GM10248 (cell line): ENCODE measurements at places on chromosomes 1 and 21.
A peak's percentile ranks its signal among the peaks of the same experiment; 100 is the strongest.

DNA sequence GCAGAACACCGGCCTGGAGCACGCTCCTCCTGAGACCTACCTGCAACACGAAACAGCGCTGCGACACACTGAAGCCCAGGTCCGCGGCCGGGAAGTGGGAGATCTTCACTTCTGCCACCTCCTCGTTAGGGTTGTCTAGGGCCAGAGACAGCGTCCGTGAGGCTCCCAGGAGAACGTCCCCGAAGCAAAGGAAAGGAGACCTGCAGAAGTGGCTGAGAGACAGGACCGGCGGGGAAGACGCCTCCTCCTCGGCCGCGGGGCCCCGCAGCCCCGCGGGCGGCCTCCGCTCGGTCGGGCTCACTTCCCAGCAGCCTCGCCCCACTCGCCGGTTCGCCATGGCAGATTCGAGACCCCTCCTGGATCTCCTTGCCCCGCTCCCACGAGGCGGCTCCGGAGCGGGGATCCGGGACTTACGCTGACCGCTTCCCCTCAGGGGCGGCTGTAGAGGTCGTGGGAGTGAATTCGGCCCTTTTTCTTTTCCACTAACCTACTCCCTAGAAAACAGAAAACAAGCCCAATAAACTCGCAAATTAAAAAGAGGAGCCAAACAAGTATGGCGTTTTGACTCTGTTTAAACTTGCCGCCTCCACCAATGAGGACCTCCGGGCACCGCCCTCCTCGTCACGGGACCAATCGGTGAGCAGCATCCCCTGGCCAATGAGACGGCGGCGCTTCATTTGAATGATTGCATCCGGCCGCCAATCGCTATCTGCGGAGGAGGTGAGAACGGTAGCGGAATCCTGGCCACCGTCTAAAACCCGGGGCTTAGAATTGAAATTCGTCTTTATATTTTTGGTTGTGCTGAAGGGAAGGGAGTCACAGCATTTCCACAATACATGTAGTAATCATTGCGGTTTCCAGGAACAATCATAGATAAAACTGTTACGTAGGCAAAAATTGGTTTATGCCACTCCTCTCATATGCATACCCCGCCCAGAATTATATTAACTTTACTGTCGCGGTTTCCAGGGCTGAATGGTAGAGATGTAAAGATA lies at the start of gene ASPM:
Gene ASPM, minus strand, starts transcription at position 569 of the 995 bp plus-strand sequence. Its CDS starts 232 bp downstream, at position 337.
- DNase-seq = peak; percentile 93

GRCh38 chr1:21319447-21320407 lies 29.5 kb upstream of the ECE1 start:
- no peak for DNase-seq

DNA sequence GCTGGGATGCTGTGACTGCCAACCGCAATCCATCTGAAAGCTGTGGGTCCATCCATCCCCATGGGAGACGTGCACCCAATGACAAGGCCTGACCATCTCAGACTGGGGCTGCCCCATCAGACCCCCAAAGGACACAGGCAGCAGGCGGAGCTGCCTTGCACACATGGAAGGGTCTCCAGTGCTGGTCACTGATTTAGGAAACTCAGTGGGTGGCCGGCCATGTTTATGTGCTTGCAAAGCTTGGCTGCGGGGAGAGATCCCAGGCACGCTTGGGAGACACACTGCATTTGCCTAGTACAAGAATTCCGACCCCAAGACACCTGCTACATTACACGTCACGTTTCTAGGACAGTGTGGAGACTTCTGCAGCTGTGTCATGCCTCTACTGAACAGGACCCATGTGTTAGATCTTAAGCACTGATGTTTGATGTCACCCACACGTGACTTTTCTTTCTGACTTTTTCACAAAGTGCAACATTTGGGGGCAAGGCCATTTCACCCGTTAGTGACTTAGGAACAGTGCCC lies 181.4 kb downstream of the CLIC6 start:
- no peak for DNase-seq

- no peak for DNase-seq
These were observed 733.4 kb upstream of the B3GALT2 start for GRCh38 chr1:193919827-193920226.

GRCh38 chr1:199182186-199182843 lies 543.5 kb downstream of the PTPRC start:
- no peak for DNase-seq

- DNase-seq = no peak
These were observed 884 bp upstream of the LRRC8C start for GRCh38 chr1:89631816-89632656.

GRCh38 chr1:20578062-20578461 lies 10.8 kb upstream of the CDA start:
- no peak for DNase-seq

GRCh38 chr1:18932387-18932786 lies 24.1 kb downstream of the IFFO2 start:
- no peak for DNase-seq

GRCh38 chr1:64478594-64479470 lies 8.9 kb downstream of the CACHD1 start:
- no peak for DNase-seq

GRCh38 chr1:59683197-59683596 lies 131.6 kb upstream of the HOOK1 start:
- DNase-seq = no peak

GRCh38 chr1:167056529-167057231 lies 33.5 kb downstream of the GPA33 start:
- no peak for DNase-seq

- no peak for DNase-seq
These were observed 1008.6 kb upstream of the ADAMTS5 start for GRCh38 chr21:27975514-27975913.

- DNase-seq = no peak
These were observed 15.2 kb downstream of the RIPK4 start for GRCh38 chr21:41751611-41752011.

- DNase-seq = peak; percentile 59
These were observed at the start of gene GSTM1 for GRCh38 chr1:109687641-109688499. TSS of gene GSTM1 (plus strand) at chr1:109687817. CDS start at chr1:109687874, 57 bp downstream.

DNA sequence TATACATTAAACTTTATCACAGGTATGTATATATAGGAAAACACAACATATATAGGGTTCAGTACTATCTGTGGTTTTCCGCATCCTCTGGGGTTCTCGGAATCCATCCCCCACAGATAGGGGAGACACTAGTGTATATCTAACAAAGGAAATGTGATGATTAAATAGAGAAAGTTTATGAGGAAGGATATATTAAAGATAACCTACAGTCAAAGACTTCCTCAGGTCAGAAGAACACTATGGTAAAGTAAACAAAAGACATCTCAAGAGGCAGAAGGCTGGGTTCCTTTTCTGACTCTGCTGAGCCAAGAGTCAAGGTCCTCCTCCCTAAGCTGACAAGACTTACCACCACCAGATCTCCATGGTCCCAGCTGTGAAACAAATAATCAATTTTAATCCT lies 12.1 kb downstream of the USP24 start:
- no peak for DNase-seq

DNA sequence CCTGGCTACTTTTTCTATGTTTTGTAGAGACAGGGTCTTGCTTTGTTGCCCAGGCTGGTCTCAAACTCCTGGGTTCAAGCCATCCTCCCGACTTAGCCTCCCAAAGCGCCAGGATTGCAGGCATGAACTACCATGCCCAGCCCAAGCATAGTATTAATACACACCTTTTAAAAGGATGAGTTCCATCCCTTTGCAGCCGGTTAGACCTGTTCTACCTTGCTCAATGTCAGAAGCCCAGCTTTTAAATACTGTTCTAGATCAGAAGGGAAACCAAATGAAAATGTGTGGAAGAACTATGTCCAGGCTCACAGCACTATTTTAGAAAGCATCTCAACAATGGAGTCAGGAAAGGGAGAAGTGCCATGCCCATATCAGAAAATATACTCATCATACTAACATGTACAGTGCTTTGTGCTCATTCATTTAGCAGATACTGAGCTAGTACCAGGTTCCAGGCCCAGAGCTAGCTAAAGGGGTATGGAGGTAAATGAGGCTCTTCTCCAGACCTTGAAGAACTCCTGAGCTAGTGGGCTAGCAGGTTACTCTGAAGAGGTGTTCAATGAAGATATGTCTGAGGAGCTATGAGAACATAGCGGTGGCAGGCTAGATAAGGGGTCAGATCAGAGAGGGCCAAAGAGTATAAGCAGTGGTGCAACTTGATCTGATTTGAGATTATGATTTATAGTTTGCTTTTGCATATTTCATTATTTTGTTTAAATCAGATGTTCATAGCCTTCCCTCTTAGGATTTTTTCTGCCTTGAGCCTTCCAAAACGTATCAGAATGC lies 78.2 kb downstream of the RNF220 start:
- no peak for DNase-seq

- DNase-seq = peak; percentile 70
These were observed 1.8 kb upstream of the CYB5R1 start for GRCh38 chr1:202968895-202969295.

DNA sequence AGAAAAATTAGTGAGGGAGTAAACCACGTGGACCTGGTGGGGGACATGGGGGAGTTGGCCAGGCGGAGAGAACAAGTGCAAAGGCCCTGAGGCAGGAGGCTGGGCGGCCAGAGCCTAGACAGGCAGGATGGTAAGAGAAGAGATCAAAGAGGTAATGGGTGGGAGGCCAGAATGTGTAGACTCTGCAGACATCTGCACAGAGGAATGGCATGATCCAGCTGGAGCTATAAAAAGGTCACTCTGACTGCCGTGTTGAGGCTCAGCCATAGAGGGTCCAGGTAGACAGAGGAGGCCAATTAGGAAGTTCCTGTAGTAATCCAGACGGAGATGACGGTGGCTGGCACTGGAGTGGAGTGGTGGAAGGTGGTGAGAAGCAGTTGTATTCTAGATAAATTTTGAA lies 3.6 kb downstream of the H6PD start:
- DNase-seq = no peak

DNA sequence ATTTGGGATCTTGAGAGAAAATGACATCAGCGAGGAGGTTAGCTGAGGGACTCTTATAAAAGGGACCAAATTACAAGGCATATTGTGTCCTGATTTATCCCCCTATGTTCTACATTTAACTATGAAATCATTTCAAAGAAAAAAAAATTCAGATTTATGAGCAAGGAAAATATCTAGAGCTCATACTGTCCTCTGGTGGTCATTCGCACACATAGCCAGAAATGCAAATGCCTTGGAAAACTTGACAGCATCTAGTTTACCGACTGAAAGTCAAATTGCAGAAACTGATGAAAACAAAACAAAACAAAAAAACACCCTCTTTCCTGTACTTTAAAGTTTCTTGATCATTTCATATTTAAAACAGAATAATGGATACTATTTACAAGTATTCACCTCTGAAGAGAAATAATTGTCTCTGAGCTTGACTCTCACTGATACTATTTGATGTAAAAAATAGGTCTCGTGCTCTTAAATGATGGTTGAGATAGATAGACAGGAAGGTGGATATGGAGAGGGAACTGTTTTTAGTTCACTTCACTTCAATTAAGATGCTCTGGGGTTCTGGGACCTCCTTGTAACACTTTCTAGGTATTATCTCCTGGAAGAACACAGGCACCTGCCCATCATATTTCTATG lies 253.8 kb downstream of the PCP4 start:
- DNase-seq = no peak

DNA sequence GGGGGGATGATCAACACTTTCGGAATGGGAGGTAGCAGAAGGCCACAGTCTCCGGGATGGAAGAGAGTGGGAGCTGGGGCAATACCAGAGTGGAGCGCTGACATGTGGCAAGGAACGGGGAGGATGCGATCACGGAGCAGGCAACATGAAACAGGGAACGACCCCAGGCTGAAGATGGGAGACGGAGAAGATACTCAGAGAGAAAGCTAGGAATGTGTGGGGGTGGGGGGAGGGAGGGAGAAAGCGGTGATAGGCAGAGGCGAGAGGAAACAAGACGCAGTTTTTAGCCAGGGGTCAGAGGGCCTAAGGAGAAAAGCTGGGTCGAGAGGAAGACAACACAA lies 577 bp downstream of the RAB3GAP2 start:
- DNase-seq = no peak

- DNase-seq = no peak
These were observed 3.7 kb upstream of the PLOD1 start for GRCh38 chr1:11930571-11931445.

DNA sequence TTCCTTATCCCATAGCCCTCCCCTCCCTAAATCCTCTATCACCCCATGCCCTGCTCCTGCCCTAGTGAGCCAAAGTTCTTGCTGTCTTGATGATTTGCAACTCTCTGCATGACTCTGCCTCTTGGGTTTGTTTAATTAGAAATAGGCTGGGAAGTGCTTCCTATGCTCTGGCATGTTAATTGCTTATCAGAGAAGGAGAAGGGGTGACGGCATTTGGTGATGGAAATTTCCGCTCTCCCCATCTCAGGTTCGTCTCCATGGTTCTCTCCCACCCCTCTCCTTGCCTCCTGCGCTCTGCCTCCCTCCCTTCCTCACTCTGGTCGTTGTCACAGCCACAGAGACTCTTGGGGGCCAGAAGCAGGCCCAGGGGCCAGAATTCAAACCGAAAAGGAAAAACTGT lies 68.9 kb downstream of the LRRN2 start:
- no peak for DNase-seq

- no peak for DNase-seq
These were observed 116.8 kb downstream of the HHAT start for GRCh38 chr1:210445485-210445884.

- peak; percentile 79 for DNase-seq
These were observed 1.3 kb downstream of the PIGV start for GRCh38 chr1:26788836-26789611.

DNA sequence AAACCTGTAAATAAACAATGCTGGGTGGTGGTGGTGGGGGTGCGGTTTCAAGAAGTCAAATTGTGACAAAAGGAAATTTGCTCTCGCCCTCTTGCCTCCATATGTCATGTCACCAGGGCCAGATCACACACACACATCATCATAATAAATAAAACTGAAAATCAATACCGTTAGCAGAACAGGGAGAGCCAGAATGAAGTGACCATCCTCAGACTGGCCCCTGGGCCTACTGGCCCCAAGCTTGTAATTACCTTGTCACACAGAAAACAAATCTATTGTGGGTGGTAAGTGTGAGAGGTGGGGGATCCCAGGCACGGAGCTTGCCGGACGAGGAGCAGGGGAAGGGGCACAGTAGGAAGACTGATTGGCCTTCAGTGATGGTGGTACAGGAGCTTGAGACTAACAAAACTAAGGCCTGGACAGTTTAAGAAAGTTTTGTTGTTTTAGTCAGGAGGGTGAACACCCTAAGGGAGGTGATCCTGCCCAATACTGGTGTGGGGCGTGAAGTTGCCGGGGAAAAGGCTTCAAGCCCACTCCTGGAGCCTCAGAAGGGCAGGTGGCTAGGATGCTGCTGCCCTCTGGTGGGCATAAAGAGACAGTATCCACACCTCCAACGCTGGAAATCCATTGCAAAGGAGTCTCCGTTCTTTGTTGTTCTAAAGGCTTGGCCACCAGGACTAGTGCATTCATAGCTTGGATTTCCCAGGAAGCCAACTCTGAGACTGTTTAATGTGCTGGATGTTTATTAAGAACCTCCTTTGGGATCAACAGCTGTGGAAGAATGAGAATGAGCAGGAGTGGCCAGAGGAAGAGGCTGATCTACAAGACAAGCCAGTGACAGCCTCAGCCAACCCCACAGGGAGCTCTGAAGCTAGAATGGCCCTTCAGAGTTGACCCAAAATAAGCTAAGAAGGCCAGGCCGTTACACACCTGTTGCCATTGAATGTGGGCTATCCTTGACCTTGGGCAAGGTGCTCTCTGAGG lies 8.1 kb upstream of the C1orf216 start:
- peak; percentile 63 for DNase-seq

- no peak for DNase-seq
These were observed 36.4 kb downstream of the MAP3K7CL start for GRCh38 chr21:29166853-29167252.

GRCh38 chr1:222454782-222455181 lies 93.1 kb downstream of the HHIPL2 start:
- no peak for DNase-seq

- DNase-seq = no peak
These were observed 4.5 kb upstream of the SRSF10 start for GRCh38 chr1:23984417-23985186.

- DNase-seq = no peak
These were observed 6.1 kb downstream of the AK2 start for GRCh38 chr1:33030575-33030974.
